ENCODE measurements at places on chromosomes 2 and 18.
A peak's percentile ranks its signal among the peaks of the same experiment; 100 is the strongest.

- DNase-seq: no peak
Observed at GRCh38 chr2:98478907-98479306, 34.2 kb downstream of the INPP4A start.

DNA sequence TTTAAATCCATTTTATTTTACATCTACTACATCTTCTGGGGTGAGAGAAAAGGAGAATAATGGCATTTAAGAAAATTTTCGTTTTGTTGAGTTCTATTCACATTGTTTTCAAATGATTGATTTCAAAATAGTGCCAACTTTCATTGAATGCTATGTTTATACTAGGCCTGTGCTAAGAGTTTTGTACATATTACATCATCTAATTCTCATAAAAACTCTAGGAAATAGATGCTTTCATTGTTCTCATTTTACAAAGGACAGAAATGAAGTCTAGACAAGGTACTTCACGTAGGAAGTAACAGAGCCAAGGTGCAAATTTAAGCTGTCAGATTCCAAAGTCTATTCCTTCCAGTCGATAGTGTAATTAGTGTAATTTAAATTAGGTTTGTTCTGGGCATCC lies 402.8 kb upstream of the UBE2E3 start:
- no peak for DNase-seq

- DNase-seq: no peak
Observed at GRCh38 chr18:50441501-50441900, 66.7 kb downstream of the SKA1 start.

- no peak for DNase-seq
Observed at GRCh38 chr2:96970910-96971309, 15.5 kb downstream of the FAM178B start.

DNA sequence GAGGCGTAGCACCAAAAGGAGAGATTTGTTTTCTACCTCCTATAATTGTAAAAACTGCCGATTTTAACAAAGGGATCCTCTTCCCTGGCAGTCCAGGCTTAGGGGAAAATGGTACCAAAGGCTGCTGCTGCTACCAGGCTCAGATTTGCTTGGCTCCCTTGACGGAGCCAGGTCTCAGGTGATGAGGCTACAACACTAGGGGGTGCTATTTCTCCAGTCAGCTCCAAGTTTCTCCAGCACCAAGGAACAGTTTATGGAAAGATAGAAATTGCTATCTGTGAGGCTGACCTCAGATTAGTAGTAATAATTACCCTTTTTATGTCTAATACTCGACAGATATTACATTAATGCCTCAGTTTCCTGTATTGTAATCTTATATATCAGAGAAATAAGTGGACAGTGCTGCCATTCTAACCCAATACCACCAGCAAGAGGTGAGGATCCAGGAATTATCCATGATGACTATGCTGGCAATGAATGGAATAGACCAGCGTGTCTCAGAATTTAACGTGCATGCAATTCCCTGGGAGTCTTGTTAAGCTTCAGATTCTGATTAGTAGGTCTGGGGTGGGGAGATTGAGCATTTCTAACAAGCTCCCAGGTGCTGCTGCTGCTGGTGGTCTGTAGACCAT lies 111.3 kb downstream of the ESCO1 start:
- no peak for DNase-seq

- no peak for DNase-seq
Observed at GRCh38 chr2:238905644-238906043, 57.8 kb downstream of the TWIST2 start.

GRCh38 chr2:14915983-14916382 lies 283.5 kb downstream of the LRATD1 start:
- no peak for DNase-seq

DNA sequence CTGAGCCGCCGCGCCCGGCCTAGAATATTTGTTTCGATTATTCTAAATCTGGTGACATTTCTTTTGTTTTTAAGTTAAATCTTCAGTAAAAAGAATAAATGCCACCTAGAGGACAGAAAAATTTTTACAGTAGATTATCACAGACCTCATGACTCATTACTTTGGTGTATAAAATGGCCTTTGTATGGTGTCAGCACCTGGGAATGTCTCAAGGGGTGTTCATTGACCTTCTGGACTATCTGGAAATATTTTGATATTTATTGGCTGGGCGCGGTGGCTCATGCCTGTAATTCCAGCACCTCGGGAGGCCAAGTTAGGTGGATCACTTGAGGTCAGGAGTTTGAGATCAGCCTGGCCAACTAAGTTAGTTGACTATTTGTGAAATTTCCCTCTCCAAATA lies 30.3 kb upstream of the SLC30A6 start:
- DNase-seq: no peak

- no peak for DNase-seq
Observed at GRCh38 chr2:239194731-239195317, 206.0 kb downstream of the HDAC4 start.

GRCh38 chr2:44569491-44569890 lies 207.7 kb downstream of the CAMKMT start:
- DNase-seq: no peak

GRCh38 chr2:227407591-227408151 lies 19.9 kb upstream of the SCYGR1 start:
- DNase-seq: no peak

- no peak for DNase-seq
Observed at GRCh38 chr2:112027767-112028166, 27.3 kb upstream of the TMEM87B start.

- no peak for DNase-seq
Observed at GRCh38 chr18:65754121-65754520, 3.3 kb downstream of the CDH7 start.

DNA sequence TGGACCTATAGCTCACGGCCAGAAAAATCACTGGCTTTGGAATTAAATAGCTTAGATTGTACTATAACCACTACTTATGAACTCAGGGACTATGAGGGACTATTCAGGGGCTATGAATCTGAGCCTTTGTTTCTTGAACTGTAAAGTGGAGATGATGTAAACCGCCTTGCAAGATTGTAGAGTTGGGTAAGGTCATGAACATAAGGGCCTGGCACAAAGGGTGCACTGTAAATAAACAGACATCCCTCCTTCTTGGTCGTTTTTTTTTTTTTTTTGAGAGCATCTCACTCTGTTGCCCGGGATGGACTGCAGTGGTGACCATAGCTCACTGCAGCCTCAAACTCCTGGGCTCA lies 2.8 kb downstream of the TMEM177 start:
- DNase-seq: no peak

DNA sequence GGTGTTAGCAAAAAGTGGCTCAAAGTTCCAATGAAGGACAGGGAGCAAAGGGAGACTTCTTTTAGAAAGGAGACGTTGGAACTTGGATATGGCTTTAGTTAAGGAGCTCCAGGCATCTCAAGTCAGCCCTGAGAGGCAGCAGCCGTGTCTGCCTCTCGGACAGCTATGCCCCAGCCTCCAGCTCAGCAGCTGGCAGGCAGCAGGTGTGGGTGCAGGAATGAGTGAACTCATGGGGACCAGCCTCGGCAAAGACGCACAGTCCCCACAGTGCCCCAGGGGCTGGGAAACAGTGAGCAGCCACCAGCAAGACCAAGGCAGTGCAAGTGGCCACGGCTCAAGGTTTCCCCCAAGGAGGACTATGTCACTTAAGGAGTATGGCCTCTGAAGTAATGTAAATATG lies 1.6 kb upstream of the LRRFIP1 start:
- DNase-seq: no peak

DNA sequence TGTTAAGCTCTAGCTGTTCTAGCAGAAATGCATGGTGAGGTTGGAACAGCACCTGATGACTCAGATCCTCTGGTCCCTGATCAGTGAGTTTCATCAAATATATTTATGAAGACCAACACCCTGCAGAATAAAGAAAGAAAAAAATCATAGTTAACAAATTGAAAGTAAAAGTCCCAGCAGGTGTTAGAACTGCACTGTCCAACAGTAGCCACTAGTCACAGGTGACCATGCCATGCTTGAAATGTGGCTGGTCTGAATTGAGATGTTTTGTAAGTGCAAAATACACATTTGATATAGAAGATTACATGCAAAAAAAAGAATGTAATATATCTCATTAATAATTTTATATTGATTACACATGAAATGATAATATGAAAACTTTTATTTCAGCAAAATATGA lies 1010.7 kb upstream of the ZEB2 start:
- no peak for DNase-seq

GRCh38 chr2:204436230-204436629 lies 109.0 kb upstream of the PARD3B start:
- no peak for DNase-seq

- DNase-seq: peak; percentile 14
Observed at GRCh38 chr2:128178650-128179460, 87.9 kb downstream of the UGGT1 start.

GRCh38 chr2:215784371-215784783 lies 229.0 kb downstream of the MREG start:
- DNase-seq: no peak

- no peak for DNase-seq
Observed at GRCh38 chr2:212064318-212064717, 474.3 kb downstream of the ERBB4 start.

DNA sequence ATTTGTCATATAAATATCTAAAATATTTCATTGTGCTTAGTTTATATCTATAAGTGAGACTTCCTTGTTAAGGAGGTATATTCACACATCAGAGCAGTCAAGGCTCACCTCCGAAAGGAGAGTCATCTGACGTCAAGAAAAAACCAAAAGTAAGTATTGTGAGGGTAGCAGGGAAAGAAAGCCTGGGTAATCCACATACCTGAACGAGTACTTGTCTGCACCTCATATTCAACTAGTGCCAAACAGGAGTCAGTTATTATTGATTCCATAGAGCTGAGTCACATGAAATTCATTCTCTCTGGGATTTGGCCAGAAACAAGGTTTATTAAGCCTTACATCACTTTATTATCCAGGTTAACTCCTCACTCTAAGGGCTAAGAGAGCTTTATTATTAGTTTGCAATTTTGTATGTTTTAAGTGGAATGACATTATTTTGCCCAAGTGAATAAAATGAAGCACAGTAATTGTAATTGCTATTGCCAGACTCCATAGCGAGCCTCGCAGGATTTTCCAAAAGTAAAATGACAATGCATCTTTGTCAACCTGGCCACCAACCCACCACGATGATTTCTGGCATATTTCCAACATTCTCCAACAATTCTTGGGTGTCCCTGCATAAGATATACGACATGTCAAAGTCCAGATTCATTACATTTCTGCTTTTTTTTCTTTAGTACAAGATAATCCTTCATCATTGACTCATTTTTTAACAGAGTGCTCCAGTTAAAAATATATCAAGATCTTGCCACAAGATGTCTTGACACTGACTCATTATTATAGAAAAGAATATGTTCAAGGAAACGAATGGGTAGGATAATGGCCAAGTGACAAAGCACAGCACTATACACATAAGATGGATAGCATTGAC lies 1210.4 kb upstream of the ACVR2A start:
- DNase-seq: no peak

GRCh38 chr2:70927138-70927537 lies 8.6 kb upstream of the ATP6V1B1 start:
- no peak for DNase-seq

- no peak for DNase-seq
Observed at GRCh38 chr2:150802635-150803034, 315.2 kb upstream of the RND3 start.

- no peak for DNase-seq
Observed at GRCh38 chr18:44876755-44877154, 196.1 kb downstream of the SETBP1 start.

- no peak for DNase-seq
Observed at GRCh38 chr18:25146512-25146910, 205.5 kb downstream of the ZNF521 start.

GRCh38 chr2:64478502-64479230 lies 24.7 kb downstream of the LGALSL start:
- DNase-seq: no peak

- no peak for DNase-seq
Observed at GRCh38 chr2:56613254-56613653, 429.5 kb downstream of the CCDC85A start.

DNA sequence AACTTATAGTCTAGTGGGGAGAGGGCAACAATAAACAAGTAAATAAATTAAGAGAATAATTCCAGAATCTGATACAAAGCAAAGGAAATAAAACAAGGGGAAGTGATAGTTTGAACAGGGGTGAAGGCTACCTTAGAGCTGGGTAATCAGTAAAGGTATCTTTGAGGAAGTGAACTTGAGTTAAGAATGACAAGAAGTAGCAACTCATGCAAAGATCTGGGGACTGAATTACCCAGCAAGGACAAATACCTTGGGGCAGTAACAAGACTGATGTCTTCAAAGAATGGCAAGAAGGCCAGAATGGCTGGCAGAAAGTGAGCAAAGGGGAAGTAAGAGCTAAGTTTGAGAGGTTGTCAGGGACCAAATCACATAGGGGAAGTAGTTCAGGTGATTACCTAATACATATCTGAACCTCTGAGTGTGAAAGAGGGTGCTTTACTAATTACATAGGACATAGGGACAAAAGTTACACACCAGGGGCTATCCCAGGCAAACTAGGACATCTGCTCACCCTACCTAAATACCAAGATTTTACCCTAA lies 244.6 kb upstream of the HNRNPA3 start:
- no peak for DNase-seq

DNA sequence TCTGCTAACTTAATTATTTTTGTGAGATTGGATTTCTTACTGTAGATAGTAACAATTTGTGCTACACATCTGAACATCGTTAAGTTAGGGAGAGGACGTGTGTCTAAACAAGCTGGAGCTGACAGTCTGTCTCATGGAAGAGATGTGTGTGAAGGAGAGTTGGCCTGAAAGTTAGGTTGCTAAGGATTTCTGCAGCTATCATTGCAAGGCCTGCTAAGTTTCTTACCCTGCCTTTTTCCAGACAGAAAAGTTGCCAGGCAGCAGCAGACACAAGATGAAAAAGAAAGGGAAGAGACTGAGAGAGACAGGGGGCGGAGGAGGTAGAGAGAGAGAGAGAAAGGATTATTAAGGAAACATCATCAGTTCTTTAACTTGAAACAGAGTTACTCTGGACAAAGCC lies 4.1 kb upstream of the LRP1B start:
- no peak for DNase-seq

GRCh38 chr2:63856303-63856603 lies 14.6 kb downstream of the UGP2 start:
- DNase-seq: peak; percentile 46

- DNase-seq: no peak
Observed at GRCh38 chr2:216501854-216502253, 3.2 kb downstream of the RPL37A start.

DNA sequence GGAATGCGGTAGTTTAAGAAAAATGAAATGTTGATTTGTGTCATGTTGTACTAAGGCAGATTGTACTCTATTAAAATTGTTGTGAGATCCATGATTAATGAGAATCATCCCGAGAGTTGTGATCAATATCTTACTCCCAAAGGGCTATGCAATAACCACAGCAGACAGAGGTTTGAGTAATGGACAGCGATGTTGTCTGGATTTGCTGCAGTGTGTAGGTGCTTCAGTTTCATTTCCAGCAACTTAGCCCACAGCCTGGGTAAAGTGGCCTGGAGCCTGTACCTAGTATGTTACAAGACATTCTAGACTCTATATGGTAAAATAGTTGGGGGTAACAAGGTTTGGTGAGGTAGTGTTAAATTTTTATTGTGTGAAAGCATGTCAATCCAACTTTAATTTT lies 794.3 kb upstream of the CDH7 start:
- no peak for DNase-seq
